ENCODE measurements at places on chromosomes 7 and 10. TPM values are rescaled to one million over a fixed set of nuclear protein-coding genes. Genes with fewer than 3 reads are reported as not detected.

DNA sequence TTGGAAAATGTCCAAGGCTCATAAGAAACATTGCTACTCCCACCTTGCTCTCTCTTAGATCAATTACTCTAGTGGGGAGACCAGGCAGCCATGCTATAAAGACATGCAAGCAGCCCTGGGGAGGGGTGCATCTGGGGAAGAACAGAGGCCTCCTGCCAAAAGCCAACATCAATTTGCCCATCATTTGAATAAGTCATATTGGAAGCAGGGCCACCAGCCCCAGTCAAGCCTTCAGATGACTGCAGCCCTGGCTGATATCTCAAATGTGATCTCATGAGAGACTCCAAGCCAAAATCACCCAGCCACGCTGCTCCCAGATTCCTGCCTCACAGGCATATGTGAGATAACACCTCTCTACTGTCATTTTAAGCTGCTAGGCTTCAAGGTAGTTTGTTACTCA is 157.5 kb upstream of the PDE1C start:
- no peak for DNase-seq

DNA sequence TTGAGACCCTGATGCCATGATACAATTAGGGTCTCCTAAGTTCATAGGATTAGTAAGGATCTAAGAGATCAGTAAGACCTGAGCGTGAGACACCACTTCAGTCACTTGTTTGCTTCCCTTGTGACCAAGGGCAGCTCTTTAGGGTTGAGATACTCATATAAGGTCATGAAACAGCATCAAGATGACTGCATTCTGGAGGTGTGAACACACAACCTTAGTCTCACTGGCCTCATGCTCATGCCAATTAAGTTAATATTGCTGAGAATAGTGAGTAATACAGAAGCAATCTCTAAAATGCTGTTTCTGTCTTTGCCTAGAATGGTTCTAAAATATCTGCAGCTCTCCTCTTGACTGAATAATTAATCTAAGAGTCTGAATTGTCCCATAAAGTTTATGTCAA is 39.6 kb upstream of the KLHL7 start:
- DNase-seq = no peak

DNA sequence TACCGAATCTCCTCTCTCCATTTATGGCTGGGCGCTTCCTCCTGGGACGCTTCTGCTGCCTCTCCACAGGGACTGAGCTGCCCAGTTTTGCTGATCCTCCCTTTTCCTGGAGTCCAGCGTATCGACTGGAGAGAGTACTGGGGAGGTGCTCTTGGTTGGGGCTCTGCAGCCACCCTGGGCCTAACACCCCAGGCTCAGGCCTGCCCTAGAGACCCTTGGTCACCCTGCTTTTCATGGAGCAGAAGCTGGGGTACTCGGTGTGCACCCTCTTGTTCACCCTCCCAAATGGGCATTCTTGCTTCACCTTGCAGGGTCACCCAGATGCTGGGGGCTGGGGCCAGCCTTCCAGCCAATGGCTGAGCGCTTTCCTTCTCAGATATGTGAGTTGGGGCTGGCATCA is 88.8 kb upstream of the RET start:
- DNase-seq = no peak

LIPJ gene
- 0.14 TPM for total RNA-seq
